GM12878 (cell line): ENCODE measurements at places on chromosomes 2 and 18. TPM values are rescaled to one million over a fixed set of nuclear protein-coding genes. Genes with fewer than 3 reads are reported as not detected.

The HOXD8 gene
- total RNA-seq, result not detected in 2 replicates

The CROCC2 gene
- total RNA-seq, result not detected in 2 replicates

The AQP4 gene
- 0.18 and 0.24 TPM in 2 replicates for total RNA-seq

The PCARE gene
- total RNA-seq, result 0.03 and 0.08 TPM in 2 replicates

The MARCHF4 gene
- not detected in 2 replicates for total RNA-seq

The RMDN2 gene
- total RNA-seq, result 7.3 and 9.3 TPM in 2 replicates

The ALK gene
- total RNA-seq, result not detected in 2 replicates

The C2orf80 gene
- total RNA-seq, result not detected in 2 replicates

The ZNF396 gene
- 0.45 and 0.46 TPM in 2 replicates for total RNA-seq

The DTYMK gene
- total RNA-seq, result 80.5 and 82.4 TPM in 2 replicates

The GREB1L gene
- total RNA-seq, result 0.03 TPM in 1 of 2 replicates, not detected in the other

The CRYBA2 gene
- not detected in 2 replicates for total RNA-seq

The MYO5B gene
- total RNA-seq, result 4.1 and 4.4 TPM in 2 replicates

The GMCL1 gene
- 10.3 and 13.4 TPM in 2 replicates for total RNA-seq

The HOXD1 gene
- total RNA-seq, result not detected in 2 replicates

The REG1B gene
- 2.7 and 3.9 TPM in 2 replicates for total RNA-seq

The ASPRV1 gene
- total RNA-seq, result 0.53 and 0.59 TPM in 2 replicates

The TCF23 gene
- not detected in 2 replicates for total RNA-seq

The CPO gene
- total RNA-seq, result not detected in 2 replicates

The NEU2 gene
- total RNA-seq, result not detected in 2 replicates

The VWA3B gene
- not detected in 2 replicates for total RNA-seq

The MOCOS gene
- 0.35 and 0.38 TPM in 2 replicates for total RNA-seq

The WDFY1 gene
- total RNA-seq, result 10.5 and 10.9 TPM in 2 replicates

The ACADL gene
- total RNA-seq, result not detected in 2 replicates

The FBLN7 gene
- 0.10 TPM in 1 of 2 replicates, not detected in the other for total RNA-seq

The BCL11A gene
- 22.7 and 26.6 TPM in 2 replicates for total RNA-seq

The MPV17 gene
- total RNA-seq, result 63.3 and 63.4 TPM in 2 replicates

The GAL3ST2 gene
- total RNA-seq, result 0.36 and 0.48 TPM in 2 replicates

The GCA gene
- 26.7 and 29.9 TPM in 2 replicates for total RNA-seq

The CNDP1 gene
- total RNA-seq, result not detected in 2 replicates

The MEIS1 gene
- total RNA-seq, result 0.15 and 0.21 TPM in 2 replicates

The DGKD gene
- 81.9 and 82.7 TPM in 2 replicates for total RNA-seq

The FABP1 gene
- 0.56 TPM in 1 of 2 replicates, not detected in the other for total RNA-seq

The GRP gene
- total RNA-seq, result not detected in 2 replicates

The SATB2 gene
- total RNA-seq, result 0.10 and 0.11 TPM in 2 replicates

The FSIP2 gene
- total RNA-seq, result 0.36 and 0.48 TPM in 2 replicates

The HAAO gene
- 41.6 and 49.5 TPM in 2 replicates for total RNA-seq

The OR6B3 gene
- total RNA-seq, result not detected in 2 replicates

The NFATC1 gene
- total RNA-seq, result 17.5 and 20.8 TPM in 2 replicates

The SNTG2 gene
- total RNA-seq, result not detected in 2 replicates

The IL1R2 gene
- 0.35 and 0.64 TPM in 2 replicates for total RNA-seq

The CPS1 gene
- total RNA-seq, result 0.77 and 1.0 TPM in 2 replicates

The ATG9A gene
- total RNA-seq, result 20.8 and 22.9 TPM in 2 replicates

The UGT1A8 gene
- not detected in 2 replicates for total RNA-seq

The CHST9 gene
- not detected in 2 replicates for total RNA-seq

The PRKAG3 gene
- not detected in 2 replicates for total RNA-seq

The HRH4 gene
- not detected in 2 replicates for total RNA-seq

The GPR45 gene
- total RNA-seq, result not detected in 2 replicates

The ZBTB7C gene
- 0.08 TPM in 1 of 2 replicates, not detected in the other for total RNA-seq

The CSRNP3 gene
- total RNA-seq, result 0.21 and 0.36 TPM in 2 replicates

The SIX3 gene
- total RNA-seq, result 0.21 and 0.26 TPM in 2 replicates

The EGR4 gene
- total RNA-seq, result 0.16 TPM in 1 of 2 replicates, not detected in the other
